ENCODE measurements at places on chromosomes 6 and 20.

GRCh38 chr6:111759836-111760785, 113.1 kb downstream of the FYN start:
- no peak for DNase-seq

- no peak for DNase-seq
These were observed 13.3 kb downstream of the TASP1 start for GRCh38 chr20:13625304-13625979.

DNA sequence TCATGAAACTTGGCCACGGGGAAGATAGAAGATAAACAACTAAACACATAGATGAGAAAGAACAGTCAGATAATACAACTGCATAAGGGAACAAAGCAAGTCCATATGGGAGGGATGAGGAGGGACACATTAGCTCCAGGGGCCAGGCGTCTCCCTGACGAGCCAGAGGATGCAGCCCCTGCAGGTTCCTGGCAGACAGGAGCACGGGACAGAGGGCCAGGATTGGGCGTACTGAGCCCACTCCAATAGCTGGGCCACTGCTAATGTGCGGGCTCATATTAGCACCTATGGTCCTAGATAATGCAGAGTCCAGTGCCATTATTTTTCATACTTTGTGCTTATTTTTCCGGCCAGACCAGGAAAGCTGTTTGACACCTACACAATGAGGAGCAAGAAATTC, 182.9 kb downstream of the ANKRD60 start:
- DNase-seq, result no peak

DNA sequence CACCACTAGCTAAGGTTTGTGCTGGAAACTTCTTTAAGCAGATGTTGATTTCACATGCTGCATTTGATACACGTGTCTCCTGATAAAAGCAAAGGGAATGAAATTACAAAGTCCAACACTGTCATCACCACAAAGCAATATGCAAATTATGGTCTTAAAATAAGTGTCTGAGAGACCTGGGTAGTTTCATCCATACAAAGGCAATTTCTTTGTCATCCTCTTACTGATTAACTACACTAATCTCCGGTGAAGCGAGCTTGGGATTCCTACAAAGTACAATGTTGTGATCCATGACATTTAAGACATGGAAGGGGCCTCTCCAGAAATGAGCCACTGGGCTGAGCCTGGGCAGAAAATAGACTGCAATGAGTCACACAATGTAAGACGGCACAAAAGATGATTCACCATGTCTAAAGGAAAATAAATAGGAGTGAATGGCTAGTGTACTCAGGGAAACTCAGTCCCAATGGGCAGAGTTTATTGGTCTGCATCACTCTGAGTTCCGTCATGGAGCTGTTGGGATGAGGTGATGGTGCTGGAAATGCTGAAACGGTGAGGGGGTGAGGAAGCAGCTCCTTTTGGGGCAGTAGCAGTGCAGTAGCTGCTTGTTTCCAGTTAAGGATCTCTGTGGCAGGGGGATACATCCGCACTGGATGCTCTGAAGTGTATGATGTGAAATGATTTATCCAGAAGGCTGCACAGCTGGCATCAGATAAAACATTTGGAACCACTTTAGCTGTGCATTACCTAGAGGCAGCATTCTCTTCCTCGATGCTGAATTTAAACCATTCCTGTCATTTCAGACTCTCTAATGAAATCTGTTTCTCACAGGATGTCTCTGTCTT, 103.3 kb downstream of the IBTK start:
- no peak for DNase-seq

- DNase-seq, result no peak
These were observed 1.6 kb downstream of the TMEM14A start for GRCh38 chr6:52672412-52673025.

- DNase-seq, result no peak
These were observed 45.0 kb downstream of the CDS2 start for GRCh38 chr20:5171790-5172164.

GRCh38 chr6:130434174-130434873, 68.5 kb downstream of the TMEM200A start:
- DNase-seq, result no peak

GRCh38 chr6:36559011-36559793, 11.9 kb upstream of the STK38 start:
- no peak for DNase-seq

DNA sequence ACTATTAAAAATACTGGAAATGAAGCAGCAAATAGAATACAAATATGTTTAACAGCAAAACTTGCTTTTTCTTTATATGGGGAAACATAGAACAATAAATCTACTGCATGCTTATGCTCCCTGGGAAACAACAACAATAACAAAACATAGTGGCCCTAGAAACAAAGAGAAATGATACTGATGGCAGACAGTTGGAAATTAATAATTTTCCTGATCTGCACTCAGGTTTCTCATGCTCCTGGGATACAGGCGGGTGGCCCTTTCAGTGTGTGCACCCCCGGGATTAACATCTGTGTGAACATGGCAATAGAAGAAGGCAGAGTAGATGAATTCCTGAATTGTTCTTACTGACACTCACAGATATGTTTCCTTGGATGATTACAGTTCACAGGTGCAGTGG, 209.2 kb upstream of the TBX18 start:
- no peak for DNase-seq

- DNase-seq, result no peak
These were observed 37.6 kb downstream of the SPTLC3 start for GRCh38 chr20:13046409-13046808.

DNA sequence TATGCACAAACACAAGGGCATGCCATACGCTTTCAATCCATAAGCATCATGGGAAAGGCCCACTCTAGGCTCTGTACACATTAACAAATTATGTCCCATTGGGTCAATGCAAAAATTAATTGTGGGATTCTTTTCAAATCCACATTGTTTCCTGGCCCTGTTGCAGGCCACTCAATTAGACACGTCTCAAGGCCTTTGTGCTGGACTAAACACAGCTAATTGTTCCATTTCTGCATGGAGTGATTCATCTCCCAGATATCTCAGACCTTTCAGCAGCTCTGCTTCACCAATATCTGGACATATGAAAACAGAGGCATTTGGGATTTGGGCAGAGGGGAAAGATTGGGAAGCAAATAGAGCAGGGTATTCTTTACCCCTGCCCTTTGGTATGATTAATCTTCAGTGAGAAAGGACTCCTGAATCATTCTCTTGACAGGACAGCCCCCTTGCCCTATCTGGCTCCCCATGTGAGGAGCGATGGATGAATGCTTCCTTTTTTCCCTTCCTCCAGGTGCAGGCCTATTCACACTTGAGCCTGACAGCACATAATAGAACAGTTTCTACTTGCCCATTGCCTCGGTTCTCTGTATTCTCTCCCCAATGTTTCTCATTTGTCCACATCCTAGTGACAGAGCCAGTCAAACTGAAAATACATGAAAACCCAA, 547.6 kb downstream of the HAO1 start:
- DNase-seq, result no peak

GRCh38 chr6:107624050-107624449, 134.1 kb downstream of the SOBP start:
- no peak for DNase-seq

GRCh38 chr6:27128311-27129094, 119.0 kb upstream of the PRSS16 start:
- no peak for DNase-seq

GRCh38 chr6:80642452-80642851, 536.0 kb downstream of the BCKDHB start:
- no peak for DNase-seq

- no peak for DNase-seq
These were observed 10.3 kb downstream of the MKKS start for GRCh38 chr20:10423735-10424134.

DNA sequence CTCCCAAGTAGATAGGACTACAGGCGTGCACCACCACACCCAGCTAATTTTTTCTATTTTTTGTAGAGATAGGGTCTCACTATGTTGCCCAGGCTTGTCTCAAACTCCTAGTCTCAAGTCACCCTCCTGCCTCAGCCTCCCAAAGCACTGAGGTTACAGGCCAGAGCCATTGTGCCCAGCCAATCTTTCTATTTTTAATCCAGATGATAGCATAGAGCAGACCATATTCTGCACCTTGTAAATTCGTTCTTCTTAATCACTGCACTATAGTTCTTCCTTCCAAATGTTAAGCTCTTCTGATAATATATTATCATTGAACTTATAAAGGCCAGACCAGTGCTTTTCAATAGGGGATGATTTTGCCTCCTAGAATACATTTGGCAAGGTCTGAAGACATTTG, 24.0 kb upstream of the CNKSR3 start:
- no peak for DNase-seq

DNA sequence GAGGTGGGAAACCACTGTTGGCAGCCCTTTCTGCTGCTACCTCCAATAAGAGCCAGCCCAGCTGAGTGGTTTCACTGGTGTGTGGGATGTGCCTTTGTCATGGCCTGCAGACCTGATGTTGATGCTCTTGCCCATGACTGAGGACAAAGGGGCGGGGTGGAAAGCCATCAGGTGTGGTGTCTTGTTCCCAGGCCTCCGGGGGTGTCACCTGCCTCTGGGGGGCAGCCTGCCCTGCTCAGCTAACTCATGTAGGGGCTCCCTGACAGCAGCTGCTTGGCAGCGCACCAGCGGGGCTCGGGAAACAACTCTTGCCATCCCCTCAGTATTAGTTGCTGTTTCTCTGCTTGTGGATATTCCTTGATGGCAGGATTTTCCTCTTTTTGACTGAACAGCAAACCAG, 91.3 kb downstream of the LYRM2 start:
- DNase-seq, result no peak

- no peak for DNase-seq
These were observed 160.8 kb downstream of the ZDHHC14 start for GRCh38 chr6:157541618-157542413.

DNA sequence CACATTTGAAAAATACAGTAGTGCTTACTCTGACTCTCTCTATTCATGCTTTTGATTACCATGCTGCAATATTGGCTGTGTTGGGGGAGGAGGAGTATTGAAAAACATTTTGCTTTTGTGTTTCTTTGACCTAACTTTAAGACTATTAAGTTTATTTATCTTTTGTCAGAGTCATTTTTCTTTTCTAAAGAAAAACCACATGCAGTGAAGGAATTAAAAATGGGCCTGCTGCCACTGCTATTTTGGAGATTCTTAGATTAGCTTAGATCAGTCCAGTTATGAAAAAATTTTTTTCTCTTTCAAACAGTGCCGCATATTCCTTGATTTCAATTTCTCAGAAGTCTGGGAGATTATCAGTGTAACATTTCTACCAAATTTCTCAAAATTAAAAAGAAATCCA, 36.1 kb downstream of the BCKDHB start:
- no peak for DNase-seq

GRCh38 chr6:43223175-43223574, 6.1 kb downstream of the DNPH1 start:
- no peak for DNase-seq

GRCh38 chr6:98941319-98941718, 6.4 kb downstream of the FBXL4 start:
- DNase-seq, result no peak

DNA sequence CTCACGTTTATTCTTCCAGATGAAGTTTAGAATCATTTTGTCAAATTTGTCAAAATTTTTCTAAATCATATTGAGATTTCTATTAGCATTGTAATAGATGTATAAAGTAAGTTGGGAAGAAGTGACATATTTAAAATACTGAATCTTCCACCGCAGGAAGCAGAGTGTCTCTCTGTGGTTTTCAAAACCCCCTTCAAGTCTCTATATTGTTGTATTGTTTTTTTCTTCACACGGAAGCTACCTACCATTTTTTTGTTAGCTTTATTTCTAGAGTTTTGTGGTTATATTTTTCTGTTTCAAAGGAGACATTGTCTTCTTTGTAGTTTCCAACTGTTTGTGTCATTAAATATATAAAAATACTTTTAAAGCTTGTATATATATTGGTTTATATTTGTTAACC, 188.6 kb downstream of the ZDHHC14 start:
- DNase-seq, result no peak

GRCh38 chr6:36290668-36291620, 21.1 kb downstream of the PNPLA1 start:
- no peak for DNase-seq

DNA sequence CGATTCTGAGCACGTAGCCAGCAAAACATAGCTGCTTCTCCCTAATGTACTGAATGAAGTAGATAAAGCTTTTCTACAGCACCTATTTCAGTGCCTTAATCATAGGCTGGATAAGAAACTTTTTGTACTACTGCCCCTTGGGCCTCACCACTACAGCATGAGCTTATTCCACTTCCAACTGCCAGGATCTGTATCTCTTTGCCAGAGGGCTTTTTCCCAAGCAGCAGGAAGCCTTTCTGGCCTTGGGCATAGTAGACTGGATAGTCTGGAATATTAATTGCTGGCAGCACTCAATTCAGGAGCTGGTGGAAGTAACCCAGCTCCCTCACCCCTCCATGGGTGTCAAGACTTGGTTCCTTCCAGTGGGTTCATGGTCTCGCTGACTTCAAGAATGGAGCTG, 43.6 kb downstream of the ANKEF1 start:
- DNase-seq, result no peak

DNA sequence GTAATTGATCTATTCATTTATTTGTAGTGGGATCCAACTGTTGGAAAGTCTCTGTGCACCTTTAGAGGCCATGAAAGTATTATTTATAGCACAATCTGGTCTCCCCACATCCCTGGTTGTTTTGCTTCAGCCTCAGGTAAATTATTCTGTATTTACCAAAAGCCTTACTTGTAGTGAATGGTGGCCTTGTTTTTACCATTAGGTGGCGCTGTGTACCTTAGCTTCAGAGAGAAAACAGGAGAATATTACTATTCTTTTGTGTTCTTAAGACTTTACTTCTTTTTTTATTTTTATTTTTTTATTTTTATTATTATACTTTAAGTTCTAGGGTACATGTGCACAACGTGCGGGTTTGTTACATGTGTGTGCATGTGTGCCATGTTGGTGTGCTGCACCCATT, 23.7 kb downstream of the PEX7 start:
- DNase-seq, result no peak

GRCh38 chr6:138204303-138204702, 14.0 kb downstream of the PBOV1 start:
- no peak for DNase-seq

DNA sequence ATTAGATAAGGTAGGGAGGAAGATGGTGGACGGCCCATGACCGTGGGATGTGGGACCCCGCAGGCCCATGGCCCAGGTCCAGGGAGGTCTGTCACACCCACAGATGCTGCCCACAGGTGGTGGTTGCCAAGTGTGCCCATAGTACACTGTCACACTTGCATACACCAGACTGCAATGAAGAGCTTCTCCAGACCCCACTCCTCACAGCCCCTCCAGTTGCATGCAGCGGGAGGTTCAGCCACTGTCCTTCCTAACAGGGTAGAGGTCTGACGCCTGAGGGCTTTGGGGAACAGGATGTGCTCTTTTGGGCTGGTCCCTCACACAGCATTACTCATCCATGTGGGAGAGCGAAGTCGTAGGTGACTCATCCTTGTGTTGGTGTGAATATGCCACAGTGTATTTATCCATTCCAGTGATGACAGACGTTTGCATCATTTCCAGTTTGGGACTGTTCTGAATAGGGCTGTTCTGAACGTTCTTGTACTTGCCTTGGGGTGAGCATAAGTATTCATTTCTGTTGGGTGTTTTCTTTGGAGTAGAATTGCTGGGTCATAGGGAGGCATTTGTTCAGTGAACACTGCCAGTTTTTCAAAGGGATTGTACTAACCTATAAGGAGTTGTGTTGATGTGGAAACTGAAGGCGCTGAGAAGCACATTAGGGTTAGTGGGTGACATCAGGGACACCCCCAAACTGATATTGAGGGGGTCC, 10.1 kb upstream of the PYGB start:
- no peak for DNase-seq

Measured in omental fat pad (tissue), 4 donors.